ENCODE measurements at places on chromosomes 2 and 18. TPM values are rescaled to one million over a fixed set of nuclear protein-coding genes. Genes with fewer than 3 reads are reported as not detected.

DNA sequence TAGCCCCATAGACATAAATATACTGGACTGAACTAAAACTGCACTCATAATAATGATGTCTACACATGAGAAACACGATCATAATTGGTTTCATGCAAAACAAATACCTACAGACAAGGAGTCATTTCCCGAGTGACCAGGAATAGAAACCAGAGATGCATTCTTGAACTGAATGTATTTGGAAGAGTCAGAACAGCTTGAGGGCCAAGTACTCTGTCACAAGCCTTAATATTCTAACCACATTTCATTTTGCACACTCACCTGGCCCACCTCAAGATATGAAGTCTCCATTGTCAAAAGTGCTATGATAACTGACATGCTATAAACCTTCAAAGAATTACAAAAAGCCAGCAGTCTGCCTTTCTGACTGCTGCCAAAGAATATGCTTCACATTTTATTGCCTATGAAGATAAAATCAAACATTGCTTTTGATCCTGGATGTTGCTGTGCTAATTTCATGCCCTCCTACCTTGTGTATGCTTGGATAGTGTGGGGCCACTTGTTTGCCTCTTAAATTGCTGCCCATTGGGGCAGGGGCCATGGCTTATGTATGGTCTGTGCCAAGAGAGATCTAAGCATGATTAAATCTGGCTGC, 18.9 kb upstream of the ASAP2 start:
- no peak for DNase-seq

Gene UPP2
- total RNA-seq = not detected

DNA sequence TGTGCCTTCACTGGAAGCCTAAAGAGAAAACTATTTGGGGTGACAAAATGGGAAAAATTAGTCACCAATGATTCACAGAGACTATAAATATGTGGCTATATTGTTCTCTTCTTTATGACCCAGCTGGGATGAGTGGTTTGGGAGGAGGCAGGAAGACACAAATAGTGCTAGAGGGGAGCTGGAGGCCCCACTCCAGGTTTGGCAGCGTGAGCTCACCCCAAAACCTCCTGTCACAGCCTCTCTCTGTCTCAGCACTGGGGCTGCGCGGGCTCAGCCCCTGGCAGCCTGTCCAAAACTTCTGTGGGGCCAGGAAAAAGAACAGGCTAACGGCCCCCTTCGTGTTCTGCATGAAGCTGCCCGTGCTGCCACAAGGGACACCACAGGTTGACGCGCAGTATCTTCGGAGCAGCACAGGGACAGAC, 73.2 kb upstream of the LCLAT1 start:
- DNase-seq = no peak

DNA sequence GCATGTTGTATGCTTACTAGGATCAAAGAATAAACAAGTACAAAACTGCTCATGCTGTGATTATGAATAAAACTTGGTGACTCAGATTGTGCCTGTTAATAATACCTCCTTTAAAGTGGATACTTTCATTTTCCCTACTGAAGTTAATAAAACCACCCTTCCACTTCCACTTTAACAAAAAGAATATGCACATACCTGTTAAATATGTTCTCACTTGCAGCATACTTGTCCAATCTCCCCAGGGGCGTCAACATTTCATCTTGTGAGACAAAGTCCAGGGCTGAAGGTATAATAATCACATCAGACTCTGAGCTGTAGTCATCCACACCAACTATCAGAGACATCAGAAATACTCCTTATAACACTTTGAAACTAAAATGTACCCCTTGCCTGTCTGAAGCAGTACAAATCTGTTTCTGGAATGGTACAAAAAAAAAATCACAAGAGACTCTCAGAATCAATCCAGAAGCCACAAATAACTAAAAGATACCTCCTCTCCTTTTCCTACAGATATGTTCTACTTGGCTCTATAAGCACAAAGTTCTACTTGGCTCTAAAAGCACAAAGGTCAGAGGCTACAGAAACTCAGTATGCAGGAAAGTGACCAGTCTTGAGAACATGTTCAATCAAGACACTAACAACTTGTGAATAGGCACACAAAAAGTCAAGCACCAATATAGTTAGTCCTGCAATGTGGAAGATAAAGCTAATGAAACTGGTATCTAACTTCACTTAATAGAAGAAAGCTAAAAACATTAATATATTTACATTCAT, 19.3 kb downstream of the PPP4R1 start:
- no peak for DNase-seq

Gene RESP18
- not detected for total RNA-seq

DNA sequence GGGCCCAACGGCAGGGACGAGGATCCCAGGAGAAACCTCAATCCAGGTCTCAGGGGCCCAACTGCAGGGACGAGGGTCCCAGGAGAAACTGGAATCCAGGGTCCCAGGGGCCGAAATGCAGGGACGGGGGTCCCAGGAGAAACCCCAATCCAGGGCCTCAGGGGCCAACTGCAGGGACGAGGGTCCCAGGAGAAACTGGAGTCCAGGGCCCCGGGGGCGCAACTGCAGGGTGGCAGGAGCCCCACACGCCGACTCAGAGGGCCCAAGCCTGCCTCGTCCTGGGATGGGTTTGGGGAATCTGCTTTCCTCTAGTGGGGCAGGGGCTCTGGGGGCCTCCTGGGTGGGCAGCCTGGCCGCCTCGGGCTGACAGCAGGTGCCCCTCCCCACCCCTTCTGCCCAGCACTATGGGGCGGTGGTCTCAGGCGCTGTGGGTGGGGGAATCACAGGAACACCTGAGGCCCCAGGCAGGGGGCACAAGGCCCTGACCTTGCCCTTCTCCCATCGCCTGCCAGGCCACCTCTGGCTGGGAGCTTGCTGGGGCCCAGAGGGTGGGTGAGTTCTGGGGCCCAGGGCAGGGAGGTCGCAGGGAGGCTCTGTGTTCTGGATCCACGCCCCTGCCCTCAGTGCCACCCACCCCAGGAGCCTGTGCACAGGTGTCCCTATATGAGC, 7.1 kb downstream of the RTP5 start:
- DNase-seq = no peak

- DNase-seq = no peak
Observed at GRCh38 chr2:213923543-213923942, 487.3 kb upstream of the VWC2L start.

DNA sequence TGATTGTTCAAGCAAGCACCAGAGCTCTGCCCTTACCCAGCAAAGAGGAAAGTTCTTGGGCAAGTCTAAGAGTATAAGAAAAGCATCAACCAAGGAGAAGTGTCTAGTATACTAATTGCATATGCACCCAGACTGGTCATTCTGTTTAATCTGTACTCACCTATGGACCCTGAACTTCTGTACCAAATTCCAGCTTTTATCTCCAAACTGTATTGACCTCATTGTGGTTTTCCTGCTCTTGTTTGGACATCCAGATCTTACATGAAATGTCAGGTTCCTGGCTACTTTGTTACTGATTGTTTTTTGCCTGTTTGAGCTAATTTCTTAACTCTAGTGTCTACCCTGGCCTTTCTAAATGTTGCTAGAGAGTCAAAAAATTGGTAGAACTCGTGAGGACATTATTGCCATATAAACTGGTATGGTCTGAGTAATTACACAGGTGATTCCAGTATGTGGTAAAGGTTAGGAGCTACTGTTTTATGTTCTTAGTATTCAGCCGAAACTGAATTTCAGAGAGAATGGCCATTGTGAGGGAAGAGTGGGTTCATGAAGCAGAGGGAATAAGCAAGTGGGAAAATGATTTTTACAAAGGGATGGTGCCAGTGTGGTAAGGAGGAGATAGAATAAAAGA, 146.3 kb downstream of the HNMT start:
- no peak for DNase-seq

DNA sequence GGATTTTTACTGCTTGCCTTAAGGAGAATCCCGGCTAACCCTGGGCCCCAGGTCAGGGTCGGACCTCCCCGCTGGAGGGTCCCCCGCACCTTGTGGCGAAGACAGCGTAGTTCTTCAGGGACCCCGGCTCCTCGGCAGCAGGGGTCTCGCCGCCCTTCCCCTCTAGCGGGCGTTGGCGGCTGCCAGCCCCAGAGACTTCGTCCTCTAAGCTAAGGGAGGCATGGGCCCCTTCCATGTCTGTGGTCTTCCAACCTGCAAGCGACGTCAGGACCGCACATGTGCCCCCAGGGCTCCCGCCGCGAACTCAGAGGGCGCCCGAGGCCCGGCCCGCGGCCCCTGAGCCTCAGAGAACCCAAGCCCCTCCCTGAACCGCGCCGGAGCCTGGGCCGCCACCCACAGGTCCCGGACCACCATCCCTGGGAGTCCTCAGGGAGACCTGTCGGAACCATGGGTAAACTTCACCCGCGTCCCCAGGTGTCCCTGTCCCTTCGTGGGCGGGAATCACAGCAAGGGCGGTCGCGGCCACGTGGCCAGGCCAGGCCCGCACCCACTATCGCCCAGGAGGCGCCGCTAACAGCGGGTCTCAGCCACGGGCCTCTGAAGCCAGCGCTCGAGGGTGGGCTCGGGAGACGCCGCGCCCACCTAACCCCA, 562 bp downstream of the ANKMY1 start:
- no peak for DNase-seq

GRCh38 chr2:151638191-151638933, 95.9 kb downstream of the NEB start:
- DNase-seq = no peak

GRCh38 chr2:32947484-32948143, 861 bp downstream of the LTBP1 start:
- peak; percentile 24 for DNase-seq

DNA sequence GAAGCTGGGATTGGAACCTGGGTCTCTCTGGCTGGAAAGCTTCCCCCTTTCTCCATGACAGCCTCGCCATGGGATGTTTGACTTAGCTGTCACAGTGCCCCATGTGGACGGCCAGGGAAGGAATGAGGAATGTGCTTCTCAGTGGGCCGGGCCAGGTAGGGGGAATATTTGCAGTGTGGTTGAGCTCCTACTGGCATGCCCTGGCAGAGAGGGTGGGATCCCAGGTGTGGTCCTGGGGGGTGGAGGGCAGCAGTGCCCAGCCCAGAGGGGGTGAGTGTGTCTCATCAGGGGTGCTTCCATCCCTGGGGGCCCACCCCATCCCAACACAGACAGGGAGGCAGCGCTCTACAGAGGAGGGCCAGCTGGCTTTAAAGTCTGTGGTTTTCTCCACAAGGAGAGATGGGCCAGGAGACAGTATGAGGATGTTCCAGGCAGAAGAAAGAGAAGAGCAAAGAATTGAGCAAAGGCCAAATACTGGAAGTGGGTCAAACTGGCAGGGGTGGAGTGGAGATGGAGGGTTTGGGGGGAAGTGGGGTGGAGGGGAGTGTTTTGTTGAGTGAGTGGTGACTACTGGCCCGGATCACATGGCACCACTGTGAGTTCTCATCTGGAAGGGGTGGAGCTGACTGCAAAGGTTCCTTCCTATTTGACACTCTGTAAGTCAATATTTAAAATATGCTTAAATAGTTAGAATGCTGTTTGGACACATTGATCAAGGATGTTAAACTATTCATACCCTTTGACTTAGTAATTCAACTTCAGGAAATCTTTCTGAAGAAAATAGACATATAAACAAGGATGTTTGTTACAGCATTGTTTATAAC, 94.0 kb downstream of the MYCN start:
- DNase-seq = no peak

Gene CHRNG
- not detected for total RNA-seq

DNA sequence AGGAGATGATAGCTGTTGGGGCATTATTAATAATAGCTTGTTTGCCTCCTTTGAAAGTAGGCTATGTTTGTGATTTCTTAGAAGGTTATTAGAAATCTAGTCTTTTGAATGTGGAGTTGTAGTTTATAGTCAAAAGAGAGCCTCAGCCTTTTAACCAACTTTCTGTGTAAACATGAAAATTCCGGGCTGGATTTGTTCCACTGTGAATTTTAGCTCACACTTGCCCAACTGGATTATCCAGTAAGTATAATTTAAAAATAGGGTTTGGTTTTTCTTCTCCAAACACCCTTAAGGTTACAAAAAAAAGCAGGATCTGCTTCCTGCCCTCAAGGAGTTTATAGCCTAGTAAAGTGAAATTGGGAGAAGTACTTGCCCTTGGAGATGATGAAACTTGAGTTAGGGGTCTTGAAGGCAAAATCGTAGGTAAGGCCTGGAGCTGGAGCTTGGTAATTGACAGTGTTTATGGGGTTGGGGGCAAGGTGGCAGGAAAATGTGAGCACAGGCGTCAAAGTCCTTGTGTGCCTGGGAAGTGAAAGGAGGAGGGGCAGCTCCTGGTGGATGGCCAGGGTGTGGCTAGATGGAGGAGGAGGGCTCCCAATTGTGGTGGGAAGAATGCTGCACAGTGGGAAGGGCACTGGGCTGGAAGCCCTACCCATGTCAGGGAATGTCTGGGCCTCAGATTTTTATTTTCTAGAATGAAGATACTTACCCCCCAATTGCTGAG, 21.3 kb downstream of the ITGA6 start:
- no peak for DNase-seq

DNA sequence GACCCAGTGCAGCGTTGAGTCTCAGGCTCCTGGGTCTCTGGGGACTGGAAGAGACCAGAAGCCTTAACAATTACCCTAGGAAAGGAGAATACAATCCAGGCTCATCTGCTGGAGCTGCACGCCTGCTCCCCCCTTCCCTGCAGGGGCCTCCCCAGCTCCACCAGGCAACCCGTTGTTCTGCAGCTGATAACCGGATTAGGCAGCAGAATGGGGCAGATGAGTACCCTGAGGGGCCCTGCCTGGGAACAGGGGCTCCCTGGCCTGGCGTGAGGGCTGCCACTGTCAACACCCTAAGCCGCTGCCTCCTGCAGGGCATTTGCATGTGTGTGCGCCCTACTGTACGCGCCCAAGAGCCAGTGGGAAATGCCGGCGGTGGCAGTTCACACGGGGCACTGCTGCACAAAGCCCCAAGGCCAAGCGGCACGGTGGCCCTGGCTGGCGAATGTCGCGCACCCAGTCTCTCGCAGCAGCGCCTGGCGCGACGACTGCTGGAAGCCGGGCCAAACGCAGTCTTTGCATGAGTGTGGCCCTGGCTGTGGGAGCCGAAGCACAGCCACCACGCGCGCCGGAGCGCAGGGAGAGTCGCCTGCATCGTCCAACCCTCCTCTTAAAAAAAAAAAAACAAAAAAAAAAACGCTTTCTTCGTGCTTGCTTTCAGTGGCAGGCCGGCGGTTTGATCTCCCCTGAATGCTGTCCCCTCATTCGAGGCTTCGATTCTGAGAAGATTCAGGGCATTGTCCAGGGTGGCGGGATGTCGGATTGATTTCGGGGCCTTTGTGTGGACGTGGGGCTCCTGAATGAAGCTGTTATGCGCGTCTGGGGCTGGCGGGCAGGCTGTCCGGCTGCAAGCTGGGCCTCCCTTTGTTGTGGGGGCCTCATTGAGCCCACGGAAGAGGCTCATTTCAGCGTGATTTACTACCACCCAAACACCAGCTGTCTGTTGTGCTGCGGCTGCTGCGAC, 63.8 kb downstream of the SETBP1 start:
- no peak for DNase-seq

Gene KCNIP3
- total RNA-seq = 1.0 TPM

GRCh38 chr2:148557844-148558436, 86.6 kb upstream of the EPC2 start:
- no peak for DNase-seq

GRCh38 chr2:128695646-128696220, 377.1 kb upstream of the HS6ST1 start:
- DNase-seq = no peak

Gene CYS1
- total RNA-seq = 3.2 TPM

DNA sequence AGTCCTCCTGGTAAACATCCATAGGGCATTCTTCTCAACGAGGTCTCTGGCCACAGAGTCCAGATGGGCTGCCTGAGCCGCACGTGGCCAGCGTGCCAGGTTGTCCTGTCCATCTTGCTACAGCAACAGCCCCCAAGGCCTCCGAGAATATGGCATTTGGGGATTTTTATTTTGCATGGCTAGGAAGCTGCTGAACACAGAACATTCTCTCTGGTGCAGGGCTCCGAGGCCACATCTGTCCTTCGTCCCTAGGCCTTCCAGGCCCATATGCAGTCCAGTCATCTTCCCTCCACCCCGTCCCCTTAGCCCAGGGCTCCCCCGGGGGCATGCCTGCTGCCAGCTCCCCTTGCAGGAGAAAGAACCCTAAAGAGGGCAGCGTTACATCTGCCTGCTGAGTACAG, 2.3 kb downstream of the HDAC4 start:
- DNase-seq = no peak

Data from Caki2 (cell line).